Right ventricle myocardium superior (tissue), 1 donor: ENCODE measurements at places on chromosomes 16 and 17. TPM values are rescaled to one million over a fixed set of nuclear protein-coding genes. Genes with fewer than 3 reads are reported as not detected.

CDRT15L2 gene
- not detected for total RNA-seq

TPSG1 gene
- 0.19 TPM for total RNA-seq

AOC3 gene
- total RNA-seq, result 8.3 TPM

CTF1 gene
- 6.5 TPM for total RNA-seq

TP53 gene
- total RNA-seq, result 11.5 TPM

HOXB3 gene
- total RNA-seq, result 1.6 TPM

LRRC37A2 gene
- 5.1 TPM for total RNA-seq

PPP1R27 gene
- total RNA-seq, result not detected

CBLN1 gene
- 1.5 TPM for total RNA-seq

IGFALS gene
- total RNA-seq, result 0.11 TPM

PRSS53 gene
- 0.81 TPM for total RNA-seq

POLG2 gene
- 7.4 TPM for total RNA-seq

ATP1B2 gene
- total RNA-seq, result 3.1 TPM

KRTAP4-6 gene
- total RNA-seq, result not detected

TMEM114 gene
- total RNA-seq, result not detected

CD300LD gene
- not detected for total RNA-seq

LPO gene
- total RNA-seq, result not detected

PNMT gene
- total RNA-seq, result 7.1 TPM

ZSWIM7 gene
- 21.0 TPM for total RNA-seq

RUNDC3A gene
- total RNA-seq, result 0.22 TPM

EPOP gene
- 0.46 TPM for total RNA-seq

DUXB gene
- total RNA-seq, result not detected

CACNG4 gene
- not detected for total RNA-seq

SLC43A2 gene
- total RNA-seq, result 4.2 TPM

SLC2A4 gene
- 141 TPM for total RNA-seq

HEATR9 gene
- not detected for total RNA-seq

METTL26 gene
- total RNA-seq, result 52.5 TPM

MYOCD gene
- 33.7 TPM for total RNA-seq

KATNB1 gene
- total RNA-seq, result 9.4 TPM

RPS2 gene
- 770 TPM for total RNA-seq

NOXO1 gene
- not detected for total RNA-seq

TK2 gene
- total RNA-seq, result 19.5 TPM

KRTAP2-4 gene
- total RNA-seq, result not detected

PARN gene
- 16.1 TPM for total RNA-seq

CES1 gene
- total RNA-seq, result 33.2 TPM

DNASE1L2 gene
- 0.35 TPM for total RNA-seq

CCDC40 gene
- total RNA-seq, result 4.5 TPM

MGRN1 gene
- 27.9 TPM for total RNA-seq

SMIM5 gene
- 12.5 TPM for total RNA-seq

HBA2 gene
- total RNA-seq, result 64.7 TPM

SULT1A2 gene
- 1.0 TPM for total RNA-seq

MT1M gene
- total RNA-seq, result 5.4 TPM

CLDN9 gene
- total RNA-seq, result 0.73 TPM

TMEM220 gene
- total RNA-seq, result 7.6 TPM

NOS2 gene
- 0.19 TPM for total RNA-seq

ERCC4 gene
- total RNA-seq, result 6.0 TPM

DYNC1LI2 gene
- 66.9 TPM for total RNA-seq

HSD17B1 gene
- total RNA-seq, result 0.78 TPM

ZNF469 gene
- 0.94 TPM for total RNA-seq

TP53TG3 gene
- total RNA-seq, result 0.67 TPM

KRTAP2-1 gene
- total RNA-seq, result not detected

FOXC2 gene
- total RNA-seq, result 1.4 TPM

USP43 gene
- total RNA-seq, result not detected
